ENCODE measurements at places on chromosomes 4 and X.
A peak's percentile ranks its signal among the peaks of the same experiment; 100 is the strongest.

DNA sequence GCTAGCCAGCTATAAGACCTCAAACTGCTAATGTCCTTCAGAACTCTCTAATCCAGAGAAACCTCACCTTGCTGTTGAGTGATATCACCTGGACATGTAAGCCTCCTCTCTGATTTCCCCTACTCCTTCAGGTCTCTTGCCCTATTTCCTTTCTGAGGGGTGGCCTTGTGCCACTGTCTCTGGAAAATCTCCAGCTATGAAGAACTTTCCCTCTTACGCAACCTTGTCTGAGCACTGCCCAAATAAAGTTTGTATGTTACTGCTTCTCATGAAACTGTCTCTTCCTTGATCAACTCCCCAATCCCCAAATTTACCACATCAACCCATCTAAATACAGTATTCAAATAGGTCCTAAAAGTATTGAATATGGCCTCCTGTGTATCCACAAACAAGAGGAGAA is 53.5 kb upstream of the VEGFD start:
- no peak for DNase-seq

DNA sequence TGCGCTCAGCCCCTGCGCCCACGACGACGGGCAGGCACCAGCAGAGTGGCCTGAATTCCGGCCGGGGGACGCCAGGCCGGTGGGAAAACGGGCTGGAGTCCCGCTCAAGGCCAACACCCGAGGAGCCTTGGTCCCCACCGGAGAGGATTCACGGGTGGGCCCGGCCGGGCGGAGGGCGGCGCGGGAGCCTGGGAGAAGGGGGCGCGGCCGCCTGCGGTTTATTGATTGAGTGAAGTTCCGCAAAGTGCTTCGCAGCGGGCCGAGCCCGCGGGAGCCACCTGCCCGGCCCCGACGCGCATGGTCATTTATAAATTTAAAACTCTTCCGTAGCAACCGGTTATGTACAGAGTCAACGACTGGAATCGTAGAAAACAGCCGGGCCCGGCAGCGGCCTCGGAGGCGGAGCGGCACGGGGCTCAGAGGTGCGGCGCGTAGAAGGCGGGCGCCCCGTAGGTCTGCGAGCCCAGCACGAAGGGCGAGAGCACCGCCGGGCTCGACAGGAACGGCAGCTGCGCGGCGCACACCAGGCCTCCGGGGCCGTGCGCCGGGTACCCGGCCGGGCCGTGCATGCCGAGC is 3.6 kb downstream of the NKX1-1 start:
- no peak for DNase-seq

DNA sequence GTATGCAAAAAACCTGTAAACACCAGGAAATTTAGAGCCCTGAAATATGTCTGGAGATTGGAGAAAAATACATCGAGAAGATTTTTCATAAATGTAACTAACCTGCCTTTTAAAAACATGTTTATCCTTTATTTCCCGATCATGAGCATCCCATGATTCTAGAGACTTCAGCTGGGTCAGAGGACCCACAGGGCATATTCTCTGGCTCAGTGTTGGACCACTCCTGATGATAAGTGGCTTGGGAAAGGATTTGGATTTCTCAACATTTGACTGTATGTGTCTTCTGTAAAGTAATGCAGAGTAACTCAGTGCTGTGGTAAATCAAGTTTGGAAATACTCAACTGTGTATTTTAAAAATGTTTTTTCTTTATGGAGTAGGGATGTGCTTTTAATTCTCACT is 40.0 kb upstream of the ANK2 start:
- no peak for DNase-seq

GRCh38 chrX:41288641-41289040 is 45.3 kb upstream of the DDX3X start:
- DNase-seq, result no peak

GRCh38 chrX:47878198-47878597 is 41.5 kb downstream of the ZNF81 start:
- no peak for DNase-seq

GRCh38 chrX:24002167-24002566 is 24.8 kb downstream of the KLHL15 start:
- DNase-seq, result no peak

DNA sequence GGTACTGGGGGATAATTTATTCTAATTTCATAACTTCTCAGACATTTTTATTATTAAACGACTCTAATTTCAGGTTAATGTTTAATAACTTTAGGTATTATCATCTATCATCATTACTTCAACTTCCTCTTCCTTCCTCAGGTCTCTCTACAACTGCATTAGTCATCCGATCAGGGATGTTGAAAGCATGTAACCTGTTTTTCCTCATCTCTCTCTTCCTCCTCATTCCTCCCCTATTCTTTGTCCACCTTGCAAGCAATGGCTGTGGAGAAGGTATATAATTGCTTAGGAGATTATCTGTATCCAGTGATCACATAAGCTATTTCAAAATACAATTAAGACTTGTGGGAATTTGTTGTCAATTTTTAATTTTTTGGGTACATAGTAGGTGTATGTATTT is 632.6 kb upstream of the DIAPH2 start:
- no peak for DNase-seq

GRCh38 chrX:44330227-44330626 is 13.2 kb downstream of the EFHC2 start:
- DNase-seq, result peak; percentile 14

DNA sequence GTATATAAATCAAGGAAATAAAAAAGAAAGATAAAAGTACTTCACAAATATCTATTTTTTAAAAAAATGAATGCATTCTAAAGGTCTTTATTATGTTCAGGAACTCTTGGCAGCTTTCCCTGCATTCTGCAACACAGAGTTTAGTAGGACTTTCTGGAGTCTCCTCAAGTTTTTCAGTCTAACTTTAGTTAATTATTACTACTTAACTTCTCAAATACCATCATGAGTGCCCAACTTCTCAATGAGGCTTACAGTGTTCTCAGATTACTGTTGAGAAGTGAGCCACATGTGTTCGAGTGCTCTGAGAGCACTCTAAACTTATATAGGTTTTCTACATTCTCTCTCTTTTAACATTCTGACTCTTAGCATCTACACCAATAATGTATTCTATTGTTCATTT is 1852.9 kb upstream of the PCDH10 start:
- DNase-seq, result no peak

DNA sequence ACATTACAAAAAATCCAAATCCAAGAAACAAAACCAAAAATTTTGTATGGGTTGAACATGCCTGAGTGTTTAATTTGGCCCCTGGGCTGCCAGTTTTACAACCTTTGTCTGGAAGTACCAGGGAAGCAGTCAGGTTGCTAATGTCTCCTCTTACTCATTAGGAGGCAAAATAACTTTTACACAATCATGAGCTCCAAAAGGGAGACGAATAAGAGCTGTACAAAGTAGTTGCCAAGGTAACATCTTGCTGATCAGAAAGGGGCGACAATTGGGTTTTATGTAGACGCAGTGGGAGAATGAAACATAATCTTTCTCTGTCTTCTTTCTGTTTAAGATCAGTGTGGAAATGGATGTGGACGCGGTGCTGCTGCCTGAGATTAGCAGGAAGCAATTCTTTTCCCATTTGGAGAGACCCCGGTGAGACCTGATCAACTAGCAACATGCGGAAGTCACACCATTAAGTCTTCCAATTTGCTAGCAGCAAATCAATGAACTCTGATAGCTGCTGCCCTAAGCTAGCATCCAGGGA is 90.7 kb upstream of the IGFBP7 start:
- no peak for DNase-seq

- no peak for DNase-seq
These were observed 188.8 kb downstream of the RCHY1 start for GRCh38 chr4:75325318-75325979.

- no peak for DNase-seq
These were observed 27.3 kb downstream of the ZNF330 start for GRCh38 chr4:141248029-141248428.

GRCh38 chrX:106899276-106899675 is 3.9 kb downstream of the RIPPLY1 start:
- DNase-seq, result no peak

- DNase-seq, result no peak
These were observed 53.8 kb downstream of the SYNPO2 start for GRCh38 chr4:118942465-118942864.

GRCh38 chrX:82748906-82749505 is 759.1 kb upstream of the POU3F4 start:
- DNase-seq, result no peak

DNA sequence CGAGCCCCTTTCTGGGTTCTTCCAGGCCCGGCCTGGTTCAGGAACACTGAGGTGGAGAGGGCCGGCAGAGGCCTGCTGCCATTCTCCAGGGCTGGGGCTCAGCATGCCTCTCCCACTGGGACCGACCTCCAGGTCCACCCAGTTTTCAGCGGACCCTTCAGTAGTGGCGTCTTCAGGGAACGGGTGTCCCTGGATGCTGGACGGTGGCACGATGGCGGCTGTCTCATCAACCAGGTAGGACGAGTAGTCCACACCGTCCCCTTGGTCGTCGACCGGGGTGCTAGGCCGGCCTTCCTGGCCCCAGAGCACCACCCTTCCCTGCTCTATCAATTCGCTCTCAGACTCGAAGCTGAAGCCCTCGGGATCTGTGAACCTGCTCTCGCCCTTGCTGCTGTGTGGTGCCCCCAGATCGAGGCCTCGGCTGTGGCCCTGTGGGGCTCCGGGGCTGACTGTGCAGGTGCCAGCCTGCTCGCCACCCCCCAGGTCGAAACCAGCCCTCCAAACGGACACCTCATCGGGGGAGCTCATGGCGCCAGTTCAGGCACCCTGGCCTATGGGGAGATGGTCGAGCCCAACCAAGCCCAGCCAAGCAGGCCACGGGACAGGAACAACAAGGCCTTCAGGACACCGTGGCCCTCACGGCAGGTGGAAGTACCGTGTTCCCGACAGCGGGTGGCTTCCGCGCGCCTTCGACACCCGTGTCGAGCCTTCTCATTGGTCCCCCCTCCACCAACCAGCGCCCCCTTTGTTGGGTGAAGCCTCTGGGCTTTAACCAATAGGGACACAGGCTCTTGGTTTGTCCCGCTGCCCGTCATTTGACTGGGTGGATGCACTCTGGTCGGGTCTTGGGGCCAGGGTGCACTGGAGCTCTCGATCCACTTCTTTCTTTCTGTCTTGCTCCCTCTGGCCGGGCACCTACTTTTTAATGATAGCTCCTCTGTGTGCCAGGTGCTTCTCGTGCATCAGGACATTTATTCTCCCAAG is 814 bp upstream of the LOC101059915 start:
- no peak for DNase-seq

DNA sequence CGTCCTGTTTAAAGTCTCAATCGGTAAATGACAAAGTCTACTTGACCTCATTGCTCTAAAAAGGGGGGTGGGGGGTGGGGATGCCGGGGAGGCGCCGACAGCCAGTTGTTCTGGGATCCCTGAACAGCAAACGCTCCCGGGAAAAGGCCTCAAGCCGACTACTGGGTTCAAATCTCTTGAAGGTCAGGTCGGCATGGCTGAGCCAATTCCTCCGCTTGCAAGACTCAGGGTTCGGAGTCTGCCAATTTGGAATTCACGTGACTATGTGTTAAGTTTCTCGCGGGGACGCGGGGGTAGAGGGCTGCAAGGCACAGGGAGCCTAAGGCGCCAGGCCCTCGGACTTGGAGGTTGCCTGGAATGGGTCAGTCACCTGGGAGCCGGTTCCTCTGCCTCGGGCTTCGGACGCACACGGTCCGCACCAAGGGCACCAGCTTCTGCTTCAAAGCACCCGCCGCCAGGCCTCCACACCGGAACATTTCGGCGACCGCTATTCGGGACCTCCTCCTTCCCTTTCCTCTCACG is 399 bp downstream of the AIFM1 start:
- no peak for DNase-seq

DNA sequence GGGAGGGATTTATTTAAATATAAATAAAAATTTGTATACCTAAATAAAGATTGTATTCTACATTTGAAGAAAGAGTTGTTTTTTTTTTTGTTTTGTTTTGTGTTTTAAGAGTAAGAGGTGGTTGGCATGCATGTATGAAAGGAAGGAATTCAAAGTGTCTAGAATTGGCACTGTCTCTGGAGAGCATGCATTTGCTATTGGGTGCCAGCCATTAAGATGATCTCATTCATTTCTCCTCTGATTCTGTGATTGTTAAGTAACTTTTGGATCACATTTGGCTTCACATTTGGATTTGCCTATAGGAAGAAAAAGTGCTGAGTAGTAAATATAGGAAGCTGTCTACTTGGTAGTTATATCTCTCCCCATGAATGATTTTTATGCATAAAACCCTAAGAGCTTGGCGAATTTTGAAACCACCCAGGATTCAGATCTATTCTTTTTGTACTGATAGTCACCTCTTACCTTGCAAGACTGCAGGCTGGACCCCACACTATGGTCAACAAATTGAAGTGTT is 7.8 kb upstream of the BOD1L1 start:
- DNase-seq, result no peak

- no peak for DNase-seq
These were observed 130.8 kb downstream of the TLL1 start for GRCh38 chr4:166003811-166004210.

DNA sequence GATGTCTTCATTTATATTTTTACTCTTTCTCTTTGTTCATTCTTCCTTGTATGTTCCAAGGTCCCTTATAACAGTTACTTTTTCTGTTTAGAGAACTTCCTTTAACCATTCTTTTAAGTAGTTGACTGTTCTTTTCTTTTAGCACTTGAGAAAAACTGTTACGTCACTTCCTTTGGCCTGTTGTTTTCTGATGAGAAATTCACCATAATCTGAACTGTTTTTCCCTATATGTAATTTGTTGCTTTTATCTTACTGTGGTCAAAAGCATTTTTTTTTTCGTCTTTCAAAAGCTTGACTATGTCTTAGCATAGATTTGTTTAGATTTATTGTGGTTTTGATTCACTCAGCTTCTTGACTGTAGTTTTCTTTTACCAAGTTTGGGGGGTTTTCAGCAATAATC is 1660.3 kb upstream of the PCDH10 start:
- no peak for DNase-seq

DNA sequence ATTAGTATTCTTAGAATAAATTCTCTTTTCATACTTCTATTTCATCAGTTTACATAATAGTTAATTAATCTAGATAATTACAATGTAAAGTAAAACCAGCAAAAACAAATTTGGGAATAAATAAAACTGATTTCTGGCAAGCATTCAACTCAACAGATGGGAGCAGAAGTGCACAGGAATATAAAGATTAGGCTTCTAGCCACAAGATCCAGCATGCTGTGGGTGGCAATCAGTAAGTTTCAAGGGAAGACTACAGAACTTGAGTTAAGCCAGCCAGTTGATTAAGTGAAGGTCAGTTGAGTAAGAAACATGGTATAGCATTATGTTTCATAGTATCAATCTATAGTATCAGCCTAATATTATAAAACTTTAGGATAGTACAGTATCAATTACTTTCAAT is 324.2 kb upstream of the AADAT start:
- no peak for DNase-seq

DNA sequence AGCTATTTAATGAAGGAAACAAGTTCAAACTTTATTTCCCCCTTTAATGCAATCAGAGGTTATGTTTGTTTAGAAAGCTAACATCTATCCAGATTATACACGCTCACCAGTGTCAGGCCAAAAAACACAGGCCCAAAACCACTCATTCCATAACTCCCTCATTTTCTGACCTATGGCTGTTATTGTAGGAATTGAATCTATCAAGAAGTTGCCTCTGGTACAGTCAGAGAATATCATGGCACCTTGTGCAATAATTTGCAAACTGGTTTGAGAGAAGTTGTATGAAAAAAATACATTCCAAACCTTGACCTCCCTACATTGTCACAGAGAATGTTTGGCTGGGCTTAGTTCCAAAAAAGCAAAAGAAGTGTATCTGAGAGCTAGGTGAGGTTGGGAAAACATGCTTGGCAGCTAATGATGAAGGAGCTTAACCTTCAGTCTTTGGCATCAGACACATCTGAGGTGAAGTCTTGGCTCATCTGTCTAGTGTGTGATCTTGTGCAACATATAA is 591.0 kb downstream of the ANKRD50 start:
- DNase-seq, result no peak
